ENCODE measurements at places on chromosomes 13 and 19. TPM values are rescaled to one million over a fixed set of nuclear protein-coding genes. Genes with fewer than 3 reads are reported as not detected.

DNA sequence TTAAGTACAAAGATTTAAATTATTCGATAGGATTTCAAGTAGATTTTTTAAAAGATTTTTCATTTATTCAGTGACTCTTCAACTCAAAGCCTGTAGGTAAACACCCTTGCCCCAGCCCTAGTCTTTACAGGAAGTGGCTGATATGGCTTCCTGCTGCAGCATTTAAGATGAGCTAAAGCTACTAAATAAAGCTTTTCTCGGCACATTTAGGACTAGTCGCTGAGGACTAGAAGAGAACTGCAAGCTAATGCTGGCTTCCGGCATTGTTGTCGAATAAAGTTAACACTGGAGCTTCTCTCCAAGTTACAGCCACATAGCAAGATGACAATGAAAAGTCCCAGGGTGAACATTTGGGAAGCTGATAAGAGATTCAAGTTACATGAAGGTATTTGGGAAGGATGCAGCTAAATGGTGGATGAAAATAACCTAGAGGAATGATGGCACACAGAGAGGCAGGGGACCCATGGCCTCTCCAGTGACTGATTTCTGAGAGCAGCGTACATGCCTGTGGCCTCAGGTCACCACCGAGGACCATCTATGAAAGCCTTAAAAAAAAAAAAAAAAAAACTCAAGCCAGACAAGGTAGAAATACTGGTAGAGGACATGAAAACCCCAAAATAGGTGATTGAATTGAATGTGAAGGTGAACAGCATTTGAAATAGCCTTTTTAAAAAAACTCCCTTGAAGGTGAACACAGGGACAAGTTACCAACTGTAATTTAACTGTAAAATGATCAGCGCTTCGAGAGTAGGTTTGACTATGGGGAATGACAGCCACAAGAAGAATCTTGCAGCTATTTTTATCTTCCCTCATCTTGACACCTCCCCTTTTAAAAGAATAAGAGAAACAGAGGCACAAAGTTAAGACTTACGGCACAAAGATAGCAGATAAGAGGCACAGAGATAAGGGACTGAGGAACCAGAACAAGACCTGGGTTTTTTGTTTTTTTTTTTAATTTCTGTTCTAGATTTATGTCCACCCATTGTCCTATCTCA is 155.4 kb downstream of the DCT start:
- peak overlapping the region; percentile 62 for H3K27ac ChIP-seq
- peak; percentile 77 for DNase-seq
- H3K4me1 ChIP-seq, result peaks cover 43% of the 10 kb centered on the region
- H3K4me3 ChIP-seq, result peak overlapping the region; percentile 32

DNA sequence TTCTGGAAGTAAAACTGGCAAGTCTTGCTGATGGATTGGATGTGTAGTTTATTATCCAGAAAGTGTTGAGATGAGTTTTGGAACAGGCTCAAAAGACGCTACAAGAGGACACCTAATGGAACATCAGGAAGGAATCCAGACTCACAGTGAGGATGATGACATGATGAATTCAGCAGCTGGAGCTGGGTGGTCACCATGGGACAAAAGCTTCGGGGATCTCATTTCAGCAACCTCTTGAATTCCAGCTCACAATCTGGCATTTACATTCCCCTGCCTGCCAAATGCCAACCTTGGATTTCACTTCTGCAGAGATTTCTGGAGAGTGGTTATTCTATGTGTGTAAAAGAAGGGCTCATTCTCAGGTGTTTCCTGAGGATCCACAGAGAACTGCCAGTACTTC is 288.0 kb upstream of the TMTC4 start:
- H3K36me3 ChIP-seq, result no peaks in the 10 kb centered on the region
- DNase-seq, result no peak
- no peak overlapping the region for H3K4me3 ChIP-seq
- no peak overlapping the region for H3K27ac ChIP-seq
- no peaks in the 10 kb centered on the region for H3K4me1 ChIP-seq
- H3K27me3 ChIP-seq, result no peaks in the 10 kb centered on the region

DNA sequence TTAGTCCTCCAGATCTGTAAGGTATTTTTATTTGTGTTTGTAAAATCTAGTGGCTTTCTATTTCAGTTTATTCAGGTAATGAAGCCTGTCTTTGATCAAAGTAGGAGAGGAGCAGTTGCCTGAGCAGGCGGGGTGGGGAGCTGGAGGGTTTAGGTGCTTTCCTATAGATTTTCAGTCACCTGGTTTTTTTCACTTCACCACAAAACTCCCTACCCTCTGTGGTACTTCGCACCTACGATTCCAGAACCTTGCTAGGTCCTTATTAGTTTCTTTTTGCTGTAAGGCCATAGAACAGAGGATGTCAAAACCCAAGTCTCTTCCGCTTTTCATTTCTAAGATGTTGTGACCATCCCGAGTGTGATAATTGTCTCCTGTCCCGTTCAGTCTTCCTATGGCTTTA is 26.6 kb downstream of the SLAIN1 start:
- H3K27ac ChIP-seq, result no peak overlapping the region
- H3K27me3 ChIP-seq, result no peaks in the 10 kb centered on the region
- H3K4me1 ChIP-seq, result peaks cover under 1% of the 10 kb centered on the region

- H3K4me3 ChIP-seq, result no peak overlapping the region
- DNase-seq, result no peak
- H3K36me3 ChIP-seq, result no peaks in the 10 kb centered on the region
- H3K4me1 ChIP-seq, result no peaks in the 10 kb centered on the region
These were observed 40.5 kb downstream of the TEX26 start for GRCh38 chr13:30972888-30973377.

DNA sequence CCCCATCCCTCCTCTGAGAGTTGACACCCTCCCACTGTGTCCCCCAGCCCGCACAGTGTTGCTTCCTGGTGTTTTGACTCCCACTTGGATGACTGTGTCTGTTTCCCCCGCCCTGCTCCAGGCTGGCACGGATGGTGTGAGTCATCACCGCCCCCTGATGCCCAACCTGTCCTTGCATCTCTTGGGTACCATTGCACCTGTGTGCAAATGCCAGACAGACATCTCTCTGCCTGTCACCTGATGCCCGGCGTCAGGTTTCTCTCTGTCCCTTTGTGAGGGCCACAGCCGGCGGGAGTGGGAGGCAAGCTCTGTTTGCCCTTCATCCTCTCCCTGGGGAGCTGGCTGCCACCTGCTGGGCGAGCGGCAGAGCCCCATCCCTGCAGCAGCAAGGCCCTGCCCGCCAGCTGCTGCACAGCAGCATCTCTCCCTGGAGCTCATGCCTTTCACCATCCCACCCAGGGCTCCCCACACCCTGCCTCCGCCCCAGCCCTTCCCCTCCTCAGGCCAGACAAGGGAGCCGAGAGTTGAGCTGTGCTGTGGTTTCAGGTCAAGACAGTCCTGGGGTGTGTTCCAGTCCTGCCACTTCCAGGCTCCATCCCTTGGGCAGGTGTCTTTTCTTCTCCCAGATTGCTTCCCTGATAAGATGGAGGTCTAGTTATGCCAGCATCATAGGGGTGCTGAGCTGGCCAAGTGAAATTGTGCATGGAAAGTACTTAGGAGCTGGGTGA is 29.7 kb downstream of the NKPD1 start:
- no peaks in the 10 kb centered on the region for H3K27me3 ChIP-seq
- no peak overlapping the region for H3K27ac ChIP-seq
- no peaks in the 10 kb centered on the region for H3K4me1 ChIP-seq
- H3K36me3 ChIP-seq, result no peaks in the 10 kb centered on the region
- H3K4me3 ChIP-seq, result no peak overlapping the region

- H3K4me3 ChIP-seq, result no peak overlapping the region
- DNase-seq, result no peak
- H3K4me1 ChIP-seq, result no peaks in the 10 kb centered on the region
- no peaks in the 10 kb centered on the region for H3K27me3 ChIP-seq
- no peak overlapping the region for H3K27ac ChIP-seq
These were observed 15.1 kb downstream of the CC2D1A start for GRCh38 chr19:13920940-13921747.

GRCh38 chr13:39773833-39774232 is 118.4 kb downstream of the COG6 start:
- no peak for DNase-seq
- H3K27ac ChIP-seq, result no peak overlapping the region
- no peak overlapping the region for H3K4me3 ChIP-seq

The MAST1 gene
- total RNA-seq, result not detected
